Caki2 (cell line): ENCODE measurements at places on chromosomes 6 and 20.

DNA sequence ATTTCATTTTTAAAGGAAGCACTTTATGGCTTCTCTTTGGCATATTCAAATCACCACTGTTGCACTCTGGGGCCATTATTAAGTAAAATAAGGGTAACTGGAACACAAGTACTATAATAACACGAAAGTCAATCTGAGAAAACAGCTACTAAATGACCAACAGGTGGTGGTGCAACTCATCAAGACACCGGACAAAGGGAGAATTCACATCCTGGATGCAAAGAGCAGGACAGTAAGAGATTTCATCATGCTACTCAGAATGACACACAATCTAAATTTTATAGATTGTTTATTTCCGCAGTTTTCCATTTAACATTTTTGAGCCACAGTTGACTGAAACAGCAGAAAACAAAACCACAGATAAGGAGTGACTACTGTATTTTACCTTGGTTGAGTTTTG, 27.6 kb upstream of the LY86 start:
- peak; percentile 10 for DNase-seq

GRCh38 chr6:168370310-168370991, 50.9 kb upstream of the DACT2 start:
- DNase-seq: peak; percentile 25

DNA sequence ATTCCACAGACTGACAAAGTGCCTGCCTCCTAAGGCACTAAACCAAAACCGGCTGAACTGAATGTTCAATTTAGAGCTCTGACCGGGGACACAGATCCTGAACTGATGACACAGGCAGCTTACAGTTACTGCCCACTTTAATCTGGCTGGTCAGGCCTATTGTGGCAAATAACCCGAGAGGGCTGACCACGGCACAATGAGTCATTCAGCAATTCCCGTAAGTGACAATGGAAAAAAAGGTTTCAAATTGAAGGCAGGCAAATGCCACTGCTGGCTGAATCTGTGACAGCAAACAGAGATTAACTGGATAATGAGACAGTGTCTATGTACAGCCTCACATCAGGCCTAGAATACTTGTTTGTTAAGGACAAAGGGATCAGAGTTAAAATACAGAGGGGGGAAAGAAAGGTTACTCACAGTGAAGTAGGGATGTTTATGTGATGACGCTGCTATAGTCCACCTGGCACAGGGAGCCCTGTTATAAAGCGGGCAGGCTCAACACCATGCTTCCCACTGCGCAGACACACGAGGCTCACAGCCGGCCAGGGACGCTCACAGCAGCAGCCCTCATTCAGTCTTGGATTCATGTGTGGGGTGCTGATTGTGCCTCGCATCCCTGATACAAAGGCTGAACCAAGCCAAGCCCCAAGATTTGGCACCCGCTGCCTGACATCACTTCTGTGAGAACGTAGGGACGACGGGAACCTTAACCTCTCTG, 54.4 kb downstream of the RTN4IP1 start:
- peak; percentile 68 for DNase-seq

DNA sequence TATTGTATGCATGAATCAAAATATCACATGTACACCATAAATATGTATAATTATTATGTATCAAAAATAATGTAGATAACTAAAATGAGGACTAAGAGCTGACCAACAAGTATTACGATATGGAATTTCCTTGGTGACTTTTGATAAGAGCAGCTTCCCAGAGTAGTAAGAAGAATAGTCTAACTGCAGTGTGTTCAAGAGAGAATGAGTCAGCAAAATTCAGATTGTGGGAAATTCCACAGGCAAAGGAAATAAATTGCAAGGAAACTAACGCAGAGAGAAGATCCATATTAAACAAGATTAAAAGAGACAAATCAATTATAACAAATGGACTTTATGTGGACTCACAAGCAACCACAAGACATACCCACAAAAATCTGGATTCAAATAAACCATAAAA, 26.4 kb downstream of the FRK start:
- peak; percentile 52 for DNase-seq

GRCh38 chr20:25323496-25324246, 67.0 kb downstream of the ABHD12 start:
- DNase-seq: no peak

- DNase-seq: no peak
These were observed 26.9 kb downstream of the ANKEF1 start for GRCh38 chr20:10061641-10062040.

DNA sequence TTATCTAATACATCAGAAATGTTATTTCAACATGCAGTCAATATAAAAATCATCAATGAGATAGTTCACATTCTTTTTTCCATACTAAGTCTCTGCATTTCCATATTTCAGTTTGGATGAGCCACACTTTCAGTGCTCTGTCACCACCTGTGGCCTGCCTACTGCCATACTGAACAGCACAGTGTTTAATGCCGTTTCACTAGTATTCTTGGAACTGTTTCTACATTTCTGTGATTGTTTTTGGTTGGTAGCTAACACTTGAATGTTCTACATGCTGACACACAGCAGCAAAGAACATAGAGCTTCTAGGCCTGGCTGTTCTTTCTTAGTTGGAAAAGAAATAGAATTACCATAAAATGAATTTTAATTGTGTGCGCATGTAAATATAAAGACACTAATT, 61.4 kb upstream of the KIF25 start:
- DNase-seq: no peak

GRCh38 chr20:3653921-3654320, 9.3 kb downstream of the GFRA4 start:
- DNase-seq: no peak
